HEK293T (cell line): ENCODE measurements at places on chromosomes 5 and 9.

GRCh38 chr9:114612272-114612923 is 1.3 kb downstream of the TMEM268 start:
- no peak for DNase-seq

GRCh38 chr9:75184471-75184870 is 96.2 kb downstream of the OSTF1 start:
- no peak for DNase-seq

GRCh38 chr9:36543916-36544315 is 28.8 kb upstream of the MELK start:
- no peak for DNase-seq

- DNase-seq, result no peak
Measured at GRCh38 chr5:178788381-178789085, 58.1 kb upstream of the ZNF354A start.
